ENCODE measurements at places on chromosomes 16 and 17.

DNA sequence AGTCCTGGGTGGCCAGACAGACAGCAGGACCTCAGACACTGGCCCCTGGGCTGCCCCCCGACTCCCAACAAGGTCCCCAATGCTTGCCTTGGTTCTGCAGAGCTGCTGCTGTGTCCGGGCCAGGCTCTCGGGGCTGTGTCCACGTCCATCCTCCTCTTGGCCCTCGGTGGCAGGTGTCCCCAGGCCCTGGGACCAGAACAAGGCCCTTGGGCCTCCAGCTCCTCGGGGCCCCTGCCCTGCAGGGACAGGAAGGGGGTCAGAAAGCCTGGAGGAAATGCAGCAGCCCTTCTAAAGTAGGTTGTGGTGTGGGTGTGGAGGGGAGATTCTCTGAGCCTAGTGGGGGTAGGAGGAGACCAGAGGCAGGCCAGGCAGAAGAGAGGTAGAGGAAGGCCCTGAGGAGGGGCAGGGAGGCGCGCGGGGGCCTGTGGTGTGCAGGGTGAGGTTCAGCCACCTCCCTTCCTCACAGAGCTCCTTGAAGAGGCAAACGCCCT, 2.5 kb upstream of the AXIN1 start:
- peak; percentile 42 for DNase-seq

GRCh38 chr16:59046335-59046734, 312.2 kb upstream of the GOT2 start:
- no peak for DNase-seq

GRCh38 chr17:43832976-43833829, at the start of gene MPP3:
Gene MPP3 (minus strand): TSS chr17:43833146. CDS start chr17:43831906, 1,240 bp downstream.
- DNase-seq: peak; percentile 27

- DNase-seq: no peak
Observed at GRCh38 chr16:4945560-4946502, 8.9 kb upstream of the PPL start.

DNA sequence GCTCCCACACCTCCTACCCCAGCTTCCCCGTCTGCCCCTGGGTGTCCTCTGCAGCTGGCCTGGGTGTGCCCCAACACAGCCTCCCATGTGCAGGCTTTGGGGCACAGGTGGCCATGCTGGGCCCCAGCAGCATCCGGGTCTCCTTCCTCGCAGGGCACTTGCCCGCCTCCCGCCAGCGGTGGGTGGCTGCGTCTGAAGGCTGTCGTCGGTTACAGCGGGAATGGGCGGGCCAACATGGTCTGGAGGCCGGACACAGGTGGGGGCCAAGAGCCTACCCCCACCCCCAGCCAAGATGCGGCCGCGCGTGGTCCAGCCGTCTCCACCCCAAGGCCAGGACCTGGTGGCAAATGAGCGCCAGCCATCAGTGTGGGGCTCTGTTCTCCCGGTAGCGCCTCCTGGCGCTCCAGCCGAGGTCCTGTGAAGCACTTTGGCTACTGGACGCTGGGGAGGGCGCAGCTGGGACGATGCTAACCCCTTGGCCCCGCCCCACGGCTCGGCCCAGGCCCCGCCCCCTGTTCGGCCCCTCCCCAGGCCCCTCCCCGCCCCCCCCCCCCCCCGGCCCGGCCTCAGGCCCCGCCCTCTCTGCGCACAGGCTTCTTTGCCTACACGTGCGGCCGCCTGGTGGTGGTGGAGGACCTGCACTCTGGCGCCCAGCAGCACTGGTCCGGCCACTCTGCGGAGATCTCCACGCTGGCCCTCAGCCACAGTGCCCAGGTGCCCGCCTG, 7.3 kb upstream of the RHOT2 start:
- peak; percentile 40 for DNase-seq

DNA sequence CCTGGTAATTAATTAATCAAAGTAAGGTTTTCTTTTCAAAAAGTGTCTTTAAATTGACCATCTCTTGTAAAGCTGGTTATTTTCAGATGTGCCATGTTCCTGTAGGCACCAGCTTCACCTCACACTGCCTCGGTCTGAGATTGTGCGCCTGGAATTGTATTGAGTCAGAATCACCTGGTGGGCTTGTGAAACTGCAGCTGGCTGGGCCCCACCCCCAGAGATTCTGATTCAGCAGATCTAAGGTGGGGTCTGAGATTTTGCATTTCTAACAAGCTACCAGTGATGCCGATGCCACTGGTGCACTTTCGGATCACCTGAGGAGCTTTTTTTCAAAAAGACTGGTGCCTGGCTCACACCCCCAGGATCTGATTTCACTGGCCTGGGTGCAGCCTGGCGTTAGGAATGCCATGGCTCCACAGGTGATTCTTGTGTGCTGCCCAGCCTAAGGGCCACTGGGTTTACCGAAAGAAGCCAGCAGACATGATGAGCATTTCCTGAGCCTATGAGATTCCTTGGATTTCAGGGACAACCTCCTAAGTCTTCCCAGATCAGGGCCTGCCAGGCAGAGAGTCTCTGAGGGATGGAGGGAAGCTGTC, 59.2 kb upstream of the TOB1 start:
- no peak for DNase-seq

GRCh38 chr16:53061701-53062159, 6.9 kb downstream of the CHD9 start:
- DNase-seq: no peak

DNA sequence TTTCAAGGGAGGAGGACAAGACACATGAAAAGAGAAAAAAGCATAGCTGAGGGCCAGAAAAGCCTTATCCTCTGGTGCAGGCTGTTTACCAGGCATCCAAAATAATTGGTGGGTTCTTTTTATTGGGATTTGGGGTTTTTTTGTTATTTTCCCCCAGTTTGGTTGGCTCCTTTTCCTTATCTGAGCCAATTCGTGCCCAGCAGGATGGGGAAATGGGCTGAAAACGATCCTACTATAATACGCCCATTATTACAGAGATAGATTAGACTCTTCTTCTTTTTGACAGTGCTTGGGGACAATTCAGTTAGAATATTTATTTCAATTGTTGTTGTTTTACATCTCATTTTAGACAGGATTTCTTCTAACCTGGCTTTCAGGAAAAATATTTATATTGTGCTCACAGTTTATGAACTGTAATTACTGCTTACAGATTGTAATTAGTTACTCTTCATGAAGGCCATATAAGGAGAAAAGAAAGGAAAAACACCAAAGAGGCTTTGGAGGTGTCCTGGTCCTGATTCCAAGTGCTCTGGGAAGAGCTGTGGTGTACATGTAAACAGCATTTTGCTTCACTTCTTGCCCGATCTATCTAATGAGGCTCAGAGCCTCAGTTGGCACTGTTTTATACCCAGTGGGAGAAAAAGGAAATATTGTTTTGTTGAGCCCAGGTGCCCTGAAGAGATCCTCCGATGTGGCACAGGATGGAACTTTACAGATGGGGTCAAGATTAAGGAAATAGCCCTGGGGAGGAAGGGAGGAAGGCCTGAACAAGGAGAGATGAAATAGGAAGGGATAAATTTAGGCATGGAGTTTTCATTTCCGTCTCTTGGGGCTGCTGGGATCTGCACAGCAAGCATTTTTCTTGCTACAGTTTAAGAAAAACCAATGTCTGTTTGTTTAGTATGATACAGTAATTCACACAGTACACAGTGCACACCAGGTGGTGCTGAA, 611 bp upstream of the ANKRD40 start:
- DNase-seq: no peak

DNA sequence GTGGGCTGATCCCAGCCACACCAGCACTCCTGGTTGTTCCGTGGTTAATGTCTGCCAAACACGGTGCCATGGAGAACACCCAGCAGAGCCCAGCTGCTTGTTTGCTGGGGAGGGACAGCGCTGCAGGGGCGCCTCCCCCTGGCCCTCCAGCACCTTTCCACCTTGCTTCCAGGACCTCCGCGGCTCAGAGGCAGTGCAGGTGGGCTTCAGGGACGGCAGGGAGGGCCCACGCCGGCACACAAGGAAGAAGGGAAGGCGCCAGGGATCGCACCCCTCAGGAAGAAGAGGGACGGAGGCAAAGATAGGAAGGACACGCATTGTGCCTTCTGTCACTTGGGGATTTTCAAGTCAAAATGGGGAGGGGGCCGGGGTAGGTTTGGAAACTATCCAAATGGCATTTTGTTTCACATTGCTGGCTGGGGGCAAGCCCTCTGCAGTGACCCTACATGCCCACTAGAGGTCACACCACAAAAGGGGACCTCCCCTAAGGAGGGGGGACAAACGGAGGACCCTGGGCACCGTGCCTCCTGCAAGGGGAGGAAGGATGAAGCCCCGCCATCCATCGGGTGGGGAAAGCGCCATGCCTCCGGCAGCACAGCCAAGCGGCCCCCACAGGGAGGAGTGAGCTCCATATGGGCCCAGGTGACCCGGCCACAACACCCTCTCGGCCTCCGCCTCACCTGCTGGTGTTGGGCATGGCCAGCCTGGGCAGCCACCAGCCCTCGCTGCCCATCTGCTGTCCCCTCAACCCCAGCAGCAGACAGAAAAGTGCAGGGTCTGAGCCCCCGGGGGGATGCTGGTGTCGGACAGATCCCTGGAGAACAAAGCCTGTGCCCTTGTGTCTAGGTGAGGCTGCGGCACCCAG, 7.5 kb upstream of the C16orf95 start:
- DNase-seq: peak; percentile 16

DNA sequence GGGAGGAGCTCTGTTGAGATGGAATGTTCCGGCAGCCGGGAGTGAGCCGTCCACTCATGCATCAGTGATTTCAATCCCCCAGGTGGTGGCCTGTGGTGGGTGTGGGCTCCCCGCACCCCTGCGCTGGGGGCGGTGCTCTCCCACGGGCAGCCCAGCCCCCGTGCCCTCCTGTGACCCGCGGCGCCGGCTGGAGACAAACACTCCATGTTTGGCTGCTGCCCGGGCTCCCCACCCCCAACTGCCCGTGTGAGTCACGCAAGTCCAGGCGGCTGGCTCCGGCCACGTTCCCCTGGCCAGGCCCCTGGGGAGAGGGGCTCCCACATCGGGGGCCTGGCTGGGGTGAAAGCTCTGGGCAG, 29.4 kb downstream of the CACNA1H start:
- DNase-seq: no peak

DNA sequence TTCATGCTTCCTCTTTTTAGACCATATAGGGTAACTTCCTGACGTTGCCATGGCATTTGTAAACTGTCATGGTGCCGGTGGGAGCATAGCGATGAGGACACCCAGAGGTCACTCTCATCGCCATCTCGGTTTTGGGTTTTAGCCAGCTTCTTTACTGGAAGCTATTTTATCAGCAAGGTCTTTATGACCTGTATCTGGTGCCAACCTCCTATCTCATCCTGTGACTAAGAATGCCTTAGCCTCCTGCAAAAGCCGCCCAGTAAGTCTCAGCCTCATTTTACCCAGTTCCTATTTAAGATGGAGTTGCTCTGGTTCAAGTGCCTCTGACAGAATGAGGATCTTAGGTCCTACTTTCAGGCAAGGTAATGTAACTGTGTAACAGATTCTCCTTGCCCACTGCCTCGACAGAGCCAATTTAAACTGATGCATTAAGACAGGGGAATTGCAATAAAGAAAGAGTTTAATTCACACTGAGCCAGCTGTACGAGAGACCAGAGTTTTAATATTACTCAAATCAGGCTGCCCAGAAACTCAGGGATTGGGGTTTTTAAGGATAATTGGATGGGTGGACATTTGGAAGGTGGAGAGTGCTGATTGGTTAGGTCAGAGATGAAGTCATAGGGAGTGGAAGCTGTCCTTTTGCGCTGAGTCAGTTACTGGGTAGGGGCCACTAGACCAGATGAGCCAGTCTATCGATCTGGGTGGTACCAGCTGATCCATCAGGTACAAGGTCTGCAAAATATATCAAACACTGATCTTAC, 59.9 kb upstream of the ATF7IP2 start:
- DNase-seq: no peak

GRCh38 chr17:45248132-45248957, 13.5 kb downstream of the SPATA32 start:
- peak; percentile 91 for DNase-seq

DNA sequence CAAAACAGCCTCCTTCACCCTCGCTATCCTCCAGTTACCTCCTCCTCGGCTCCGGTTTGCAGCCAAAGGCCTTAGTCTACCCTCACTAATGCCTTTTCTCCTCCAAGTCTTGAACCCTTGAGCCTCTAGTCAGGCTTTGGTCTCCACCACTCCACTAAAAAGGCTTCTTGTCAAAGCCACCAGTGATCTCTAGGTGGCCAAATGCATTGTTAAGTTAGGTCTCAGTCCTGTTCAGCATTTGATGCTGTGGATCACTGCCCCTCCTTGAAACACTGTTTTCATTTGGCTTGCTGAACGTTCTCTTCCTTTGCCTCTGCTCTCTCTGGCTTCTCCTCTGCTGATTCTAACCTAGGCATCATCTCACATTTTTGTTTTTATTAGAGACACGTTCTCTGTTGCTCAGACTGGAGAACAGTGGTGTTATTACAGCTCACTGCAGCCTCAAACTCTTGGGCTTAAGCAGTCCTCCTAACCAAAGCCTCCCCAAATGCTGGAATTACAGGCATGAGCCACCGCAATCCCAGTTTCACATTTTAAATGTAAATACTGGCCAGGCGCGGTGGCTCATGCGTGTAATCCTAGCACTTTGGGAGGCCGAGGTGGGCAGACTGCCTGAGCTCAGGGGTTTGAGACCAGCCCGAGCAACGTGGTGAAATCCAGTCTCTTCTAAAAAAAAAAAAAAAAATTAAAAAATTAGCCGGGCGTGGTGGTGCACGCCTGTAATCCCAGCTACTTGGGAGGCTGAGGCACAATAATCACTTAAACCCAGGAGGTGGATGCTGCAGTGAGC, 1.1 kb downstream of the SGF29 start:
- no peak for DNase-seq

DNA sequence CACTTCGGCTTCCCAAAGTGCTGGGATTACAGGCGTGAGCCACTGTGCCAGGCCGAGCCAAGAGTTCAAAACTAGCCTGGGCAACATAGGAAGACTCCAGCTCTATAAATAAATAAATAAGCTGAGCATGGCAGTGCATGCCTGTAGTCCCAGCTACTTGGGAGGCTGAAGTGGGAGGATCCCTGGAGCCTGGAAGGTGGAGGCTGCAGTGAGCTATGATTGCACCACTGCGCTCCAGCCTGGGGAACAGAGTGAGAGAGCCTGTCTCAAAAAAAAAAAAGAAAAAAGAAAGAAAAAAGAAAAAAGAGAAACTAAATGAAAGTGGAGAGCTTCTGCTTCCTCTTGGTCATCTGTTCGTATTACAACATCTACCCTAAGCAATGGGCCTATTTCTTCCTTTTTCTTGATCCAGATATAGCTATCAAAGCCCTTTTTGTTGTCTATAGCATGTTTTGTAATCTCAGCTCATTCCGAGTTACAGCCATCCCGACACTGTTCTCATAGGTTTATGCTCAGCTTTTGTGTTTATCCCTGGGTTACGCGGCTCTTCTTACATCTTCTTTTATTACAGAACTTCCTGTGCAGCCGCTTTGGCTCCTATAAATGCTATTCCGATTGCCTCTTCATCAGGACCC, 14.1 kb upstream of the MAPK3 start:
- no peak for DNase-seq
